ENCODE measurements at places on chromosomes 2 and 18.

DNA sequence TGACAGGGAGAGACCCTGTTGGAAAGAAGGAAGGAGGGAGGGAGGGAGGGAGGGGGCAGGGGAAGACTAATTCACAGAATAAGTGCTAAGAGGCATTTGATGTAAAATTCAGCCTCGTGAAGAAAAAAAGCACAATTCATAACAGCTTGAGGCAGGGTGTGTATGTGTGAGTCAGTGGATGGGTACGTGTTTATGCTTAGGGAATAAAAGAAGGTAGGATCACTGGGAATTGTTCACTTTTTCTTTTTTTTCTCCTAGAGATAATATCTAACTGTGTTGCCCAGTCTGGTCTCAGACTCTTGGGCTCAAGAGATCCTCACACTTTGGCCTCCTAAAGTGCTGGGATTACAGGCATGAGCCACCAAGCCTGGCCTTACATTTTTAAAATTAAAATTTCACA lies 39.2 kb downstream of the WDR33 start:
- no peak for DNase-seq

DNA sequence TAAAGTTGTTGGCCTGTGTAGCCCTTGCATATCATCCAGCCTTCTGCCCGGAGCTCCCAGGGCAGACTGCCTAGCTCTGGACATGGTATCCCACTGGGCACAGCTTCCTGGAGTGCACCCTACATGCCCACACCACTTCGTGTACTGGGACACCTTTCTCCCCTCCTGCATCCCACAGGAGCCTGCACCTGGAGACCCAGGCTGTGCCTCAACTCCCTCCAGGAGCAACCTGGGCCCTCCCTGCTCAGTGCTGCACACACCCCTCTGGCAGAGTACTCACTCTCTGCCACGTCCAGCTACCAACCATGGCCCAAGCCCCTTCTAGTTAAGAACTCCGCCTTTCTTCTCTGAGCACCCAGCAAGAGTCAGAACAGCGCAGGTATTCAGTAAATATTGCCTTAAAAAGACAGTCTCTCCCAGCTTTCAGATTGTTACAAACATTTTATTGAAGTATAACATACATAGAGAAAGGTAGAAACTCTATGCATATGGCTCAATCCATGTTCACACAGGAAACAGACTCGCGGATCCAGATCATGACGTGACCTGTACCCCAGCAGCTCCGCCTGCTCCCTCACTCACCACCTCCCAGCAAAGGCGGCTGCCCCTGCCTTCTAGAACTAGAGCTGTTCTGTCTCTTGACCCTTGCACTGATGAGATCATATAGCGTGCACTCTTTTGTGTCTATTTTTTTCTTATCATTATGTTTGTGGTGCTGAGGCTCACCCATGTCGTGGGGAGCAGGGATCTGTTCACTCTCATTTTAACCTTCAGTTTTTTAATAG lies 98.4 kb upstream of the MYCN start:
- no peak for DNase-seq

DNA sequence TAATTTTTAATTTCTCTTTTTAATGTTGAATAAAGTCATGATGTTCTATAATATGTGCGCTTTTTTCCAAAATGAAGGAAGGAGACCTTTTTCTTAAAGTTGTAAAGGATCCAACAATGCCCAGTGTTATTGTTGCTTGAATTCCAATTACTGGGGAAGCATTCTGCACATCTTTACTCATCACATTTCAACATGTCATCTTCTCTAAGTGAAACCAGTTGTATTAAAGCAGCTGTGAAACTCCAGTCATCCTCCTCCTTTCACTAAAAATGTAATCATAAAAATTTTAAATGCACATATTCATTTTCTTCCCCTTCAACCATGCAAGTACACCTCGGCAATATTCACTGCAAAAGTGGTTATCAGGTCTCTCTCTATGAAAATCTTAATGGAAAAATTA lies 722.7 kb downstream of the TSN start:
- no peak for DNase-seq

DNA sequence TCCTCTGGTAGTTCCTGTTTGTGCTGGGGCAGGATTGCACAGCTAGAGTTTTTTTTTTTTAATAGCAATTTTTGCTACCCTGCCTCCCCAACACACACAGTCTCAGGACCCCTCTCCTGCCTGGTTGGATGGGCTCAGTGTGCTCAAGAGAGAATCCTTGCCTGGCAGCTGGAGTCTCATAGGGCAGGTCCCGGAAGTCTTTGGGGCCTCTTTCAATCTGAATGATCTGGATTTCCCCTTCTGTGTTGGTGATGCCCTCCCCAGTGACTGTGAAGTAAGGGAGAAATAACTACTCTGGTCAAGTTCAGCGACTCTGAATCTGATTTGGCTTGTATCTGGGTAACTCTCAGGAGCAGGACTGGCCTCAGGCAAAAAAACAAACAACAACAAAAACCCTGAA lies 220.6 kb upstream of the LRRTM1 start:
- DNase-seq = no peak

- no peak for DNase-seq
Observed at GRCh38 chr2:49770919-49771318, 616.6 kb upstream of the FSHR start.

DNA sequence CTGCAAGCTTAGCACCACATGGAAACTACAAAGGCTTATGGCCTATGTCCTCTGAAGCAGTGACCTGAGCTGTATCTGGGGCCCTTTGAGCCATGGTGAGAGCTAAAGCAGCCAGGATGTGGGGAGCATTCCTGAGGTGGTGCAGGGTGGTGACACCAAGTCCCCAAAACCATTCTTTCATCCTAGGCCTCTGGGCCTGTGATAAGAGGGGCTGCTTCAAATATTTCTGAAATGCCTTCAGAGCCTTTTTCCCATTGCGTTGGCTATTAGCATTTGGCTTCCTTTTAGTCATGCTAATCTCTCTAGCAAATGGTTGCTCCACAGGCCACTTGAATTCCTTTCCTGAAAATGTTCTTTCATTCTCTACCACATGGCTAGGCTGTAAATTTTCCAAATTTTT lies 13.4 kb downstream of the CCDC150 start:
- no peak for DNase-seq

DNA sequence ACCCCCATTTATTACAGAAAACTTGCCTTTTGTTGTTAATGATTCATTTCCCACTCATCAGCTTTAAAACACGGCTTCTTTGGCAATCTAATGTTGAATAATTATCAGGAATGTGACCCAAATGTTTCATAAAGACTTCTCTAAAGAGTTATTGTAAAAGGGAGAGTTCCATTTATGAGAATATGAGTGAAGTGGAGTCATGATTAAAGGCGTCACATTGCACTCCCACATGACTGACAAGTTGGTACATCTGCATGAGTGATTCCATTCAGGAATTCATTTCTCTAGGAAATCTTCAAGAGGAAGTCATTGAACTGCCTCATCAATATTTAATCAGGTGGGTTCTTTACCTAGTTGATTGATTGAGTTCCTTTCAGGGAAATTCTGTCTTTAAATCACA lies 184.8 kb downstream of the LNPK start:
- DNase-seq = no peak

DNA sequence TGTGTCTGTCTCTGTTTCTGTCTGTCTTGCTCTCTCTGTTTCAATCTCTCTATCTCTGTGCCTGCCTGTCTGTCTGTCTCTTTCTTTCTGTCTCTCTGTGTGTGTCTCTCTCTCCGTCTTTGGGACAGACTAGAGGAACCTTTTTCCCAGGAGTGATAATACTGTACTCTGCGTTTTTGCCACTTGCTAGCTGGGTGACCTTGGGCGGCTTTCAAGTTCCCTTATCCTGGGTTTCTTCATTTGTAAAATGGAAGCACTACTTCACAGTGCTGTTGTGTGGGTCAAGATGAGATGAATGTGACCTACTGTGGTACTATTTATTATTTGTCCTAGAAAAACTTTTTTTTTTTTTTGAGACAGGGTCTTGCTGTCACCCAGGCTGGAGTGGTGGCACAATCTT lies 42.4 kb downstream of the HPCAL1 start:
- no peak for DNase-seq

- no peak for DNase-seq
Observed at GRCh38 chr2:216710551-216711301, 15.4 kb upstream of the IGFBP5 start.

- DNase-seq = peak; percentile 12
Observed at GRCh38 chr2:47070920-47071824, 83.9 kb downstream of the STPG4 start.

GRCh38 chr18:51010218-51010617 lies 19.8 kb upstream of the SMAD4 start:
- DNase-seq = no peak

GRCh38 chr2:233339427-233339826 lies 14.9 kb upstream of the DGKD start:
- DNase-seq = no peak

DNA sequence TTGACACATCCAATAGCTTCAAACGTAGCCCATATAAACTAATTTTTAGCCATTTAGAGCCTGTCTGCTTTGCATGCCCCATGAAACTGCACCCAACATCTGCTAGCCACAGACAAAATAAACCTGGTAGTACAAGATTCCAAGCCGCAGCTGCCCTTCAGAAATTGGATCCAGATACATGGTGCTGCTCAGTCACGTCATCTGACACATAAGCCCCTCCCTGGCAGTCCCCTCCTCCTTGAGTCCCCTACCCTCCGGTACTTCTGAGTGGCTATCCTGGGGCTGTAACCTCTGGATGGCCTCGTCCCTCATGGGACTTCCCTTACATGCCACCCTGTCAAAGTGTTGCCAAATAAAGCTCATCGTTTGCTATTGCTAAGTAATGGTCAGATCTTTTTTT lies 33.8 kb downstream of the PROC start:
- DNase-seq = no peak

- no peak for DNase-seq
Observed at GRCh38 chr2:219084791-219085190, 24.1 kb upstream of the IHH start.

DNA sequence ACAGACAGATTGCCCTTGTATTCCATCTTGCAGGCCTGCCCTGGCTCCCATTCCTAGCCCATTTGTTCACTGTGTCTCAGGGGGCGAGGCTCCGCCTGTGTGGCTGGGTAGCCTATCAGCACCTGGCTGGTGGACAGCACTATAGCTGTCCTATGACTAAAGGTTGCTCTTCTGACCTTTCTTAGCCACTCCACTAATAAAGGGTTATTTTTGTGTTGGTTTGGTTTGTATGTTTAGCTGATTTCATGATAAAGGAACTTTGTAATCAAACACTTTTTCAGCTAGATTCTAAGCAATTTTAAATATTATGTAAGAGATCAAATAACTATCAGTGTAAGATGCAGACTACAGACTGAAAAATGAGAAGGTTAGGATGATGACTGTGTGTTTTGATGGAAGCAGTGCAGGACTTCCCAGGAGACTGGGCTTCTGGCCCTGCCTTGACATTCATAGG lies 72.2 kb downstream of the CRIM1 start:
- no peak for DNase-seq

GRCh38 chr2:159211447-159212396 lies 74.8 kb downstream of the WDSUB1 start:
- DNase-seq = no peak

DNA sequence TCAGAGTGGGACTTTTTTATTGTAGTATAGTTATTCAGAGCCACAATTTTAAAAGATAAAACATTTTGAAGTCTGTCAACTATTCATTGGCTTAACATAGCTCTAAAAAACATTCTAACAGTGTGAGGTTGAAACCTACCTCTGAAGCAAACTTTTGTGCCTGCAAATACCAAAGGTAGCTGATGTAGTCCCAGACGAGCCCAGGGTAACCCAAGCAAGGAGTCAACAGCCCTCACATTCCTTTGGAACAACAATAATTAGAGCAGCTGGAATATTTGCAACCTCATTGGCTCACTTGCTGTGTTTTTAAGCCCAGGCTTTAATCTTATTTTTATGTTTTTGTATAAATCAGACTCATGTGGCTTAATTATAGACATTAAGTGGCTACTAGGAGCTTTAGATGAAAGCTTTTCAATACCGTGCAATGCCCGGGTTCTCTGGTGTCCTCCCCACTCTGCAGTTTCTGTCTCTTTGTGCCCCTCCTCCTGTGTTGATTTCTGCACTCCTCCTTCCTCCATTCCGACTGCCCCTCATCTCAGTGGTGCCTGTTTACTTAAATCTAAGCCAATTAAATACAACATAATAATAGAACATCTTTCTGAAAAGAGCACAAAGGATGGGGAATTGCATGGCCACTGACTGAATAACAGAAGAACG lies 157.9 kb upstream of the UNC80 start:
- DNase-seq = no peak

DNA sequence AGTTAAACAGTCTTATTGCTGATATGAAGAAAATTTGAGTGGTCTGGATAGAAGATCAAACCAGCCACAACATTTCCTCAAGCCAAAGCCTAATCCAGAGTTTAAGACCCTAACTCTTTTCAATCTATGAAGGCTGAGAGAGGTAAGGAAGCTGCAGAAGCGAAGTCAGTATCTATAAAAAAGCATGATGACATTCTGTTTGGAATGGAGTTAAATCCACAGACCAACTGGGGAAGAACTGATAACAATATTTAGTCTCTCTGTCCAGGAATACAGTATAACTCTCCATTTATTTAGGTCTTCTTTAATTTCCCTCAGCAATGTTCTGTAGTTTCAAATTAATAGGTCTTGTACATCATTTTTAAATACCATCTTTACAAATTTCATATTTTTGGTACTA lies 16.0 kb downstream of the PIGN start:
- no peak for DNase-seq

GRCh38 chr2:21407851-21408250 lies 284.1 kb downstream of the TDRD15 start:
- DNase-seq = no peak

DNA sequence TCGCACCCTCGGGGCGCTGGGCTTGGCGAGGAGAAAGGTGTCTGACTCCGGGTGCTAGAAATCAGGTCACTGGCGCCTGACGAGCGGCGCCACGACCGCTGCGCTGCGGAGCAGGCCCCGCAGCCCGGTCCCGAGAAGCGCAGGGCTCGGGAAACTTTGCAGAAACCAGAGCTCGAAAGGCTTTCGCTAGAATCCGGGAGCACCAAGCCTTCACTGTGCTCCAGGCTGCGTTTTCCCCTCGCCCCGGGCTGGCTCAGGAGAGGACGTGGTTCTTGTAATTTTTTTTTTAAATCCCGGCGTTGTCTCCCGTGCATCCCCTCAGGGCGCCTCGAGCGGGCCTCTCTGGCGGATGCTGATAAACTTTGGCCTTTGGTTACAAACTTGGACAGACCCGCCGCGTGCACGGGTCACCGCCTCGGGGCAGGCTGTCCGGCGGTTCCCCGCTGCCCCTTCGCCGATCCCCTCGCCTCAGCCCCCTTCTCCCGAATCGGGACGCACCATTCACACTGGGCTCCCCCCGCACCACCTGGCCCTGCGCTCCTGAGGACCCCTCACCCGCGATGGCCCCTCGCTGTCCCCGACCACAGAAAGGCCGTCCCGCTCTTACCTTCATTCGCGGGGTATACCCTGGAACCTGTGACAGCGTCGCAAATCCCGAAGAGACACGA lies 419 bp downstream of the EPHA4 start:
- DNase-seq = no peak
